Left lung (tissue), 14 donors: ENCODE measurements at places on chromosomes 4 and X. TPM values are rescaled to one million over a fixed set of nuclear protein-coding genes. Genes with fewer than 3 reads are reported as not detected.

DNA sequence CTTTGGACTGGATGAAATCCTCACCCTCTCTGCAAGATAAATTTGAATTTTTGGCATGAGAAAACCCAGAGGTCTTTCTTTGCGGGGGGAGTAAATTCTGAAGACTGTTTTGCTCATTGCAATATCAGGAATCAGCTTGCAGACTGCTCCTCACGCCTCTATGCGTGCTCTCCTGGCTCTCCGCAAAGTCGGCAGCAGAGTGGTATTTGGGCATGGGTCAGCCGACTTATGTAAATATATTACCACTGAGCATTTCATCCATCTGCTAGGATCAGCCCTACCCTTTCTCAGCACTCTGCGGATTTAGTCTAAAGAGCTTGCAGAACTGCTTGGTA, 288.0 kb downstream of the ASMT start:
- DNase-seq, result no peak

DNA sequence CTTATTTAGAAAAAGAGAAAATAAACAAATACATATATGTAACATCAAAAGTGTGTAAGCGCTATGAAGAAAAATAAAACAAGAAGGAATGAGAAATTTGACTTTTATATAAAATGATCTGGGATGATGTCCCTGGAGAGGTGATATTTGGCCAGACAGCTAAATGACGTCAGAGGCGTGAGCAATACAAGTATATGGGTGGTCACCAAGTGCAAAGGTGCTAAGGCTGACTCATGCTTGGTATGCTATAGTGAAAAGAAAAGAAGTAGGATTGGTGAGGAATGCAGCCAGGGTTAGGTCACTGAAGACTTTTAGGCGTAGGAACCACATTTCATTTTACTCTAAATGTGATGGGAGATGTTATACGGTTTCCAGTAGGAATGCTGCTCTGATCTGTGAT, 1049.1 kb upstream of the TENM3 start:
- no peak for DNase-seq

DNA sequence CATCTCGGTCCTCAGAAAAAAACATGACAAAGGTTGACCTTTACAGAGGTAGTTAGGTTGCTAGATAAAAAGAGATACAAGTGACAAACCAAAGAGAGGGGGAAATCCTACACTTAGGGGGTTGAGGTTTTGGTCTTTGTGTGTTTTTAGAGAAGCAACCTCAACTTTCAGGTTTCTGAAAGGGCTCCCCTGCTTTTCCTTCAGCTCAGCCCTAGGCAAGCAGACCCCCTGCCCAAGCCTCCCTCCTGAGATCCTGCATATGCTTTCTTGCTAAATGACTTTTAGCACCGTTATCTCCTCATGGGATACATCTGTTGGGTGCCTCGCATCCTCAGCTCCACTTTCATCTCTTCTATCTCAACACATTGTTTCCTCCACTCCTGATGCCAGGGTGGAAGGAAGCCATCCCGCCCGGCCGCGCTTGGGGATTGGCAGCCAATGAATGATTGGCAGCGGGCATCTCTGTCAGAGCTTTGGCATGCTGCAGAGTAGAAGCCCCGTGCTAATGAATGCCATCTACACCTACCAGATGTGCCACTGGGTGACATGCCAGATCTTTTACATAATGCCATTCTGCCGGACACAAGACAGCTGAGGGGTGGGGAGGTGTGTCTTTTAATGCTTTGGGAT, 15.0 kb upstream of the PRDM8 start:
- DNase-seq, result no peak

GRCh38 chr4:121199742-121200561, 35.8 kb upstream of the TNIP3 start:
- DNase-seq, result no peak

DNA sequence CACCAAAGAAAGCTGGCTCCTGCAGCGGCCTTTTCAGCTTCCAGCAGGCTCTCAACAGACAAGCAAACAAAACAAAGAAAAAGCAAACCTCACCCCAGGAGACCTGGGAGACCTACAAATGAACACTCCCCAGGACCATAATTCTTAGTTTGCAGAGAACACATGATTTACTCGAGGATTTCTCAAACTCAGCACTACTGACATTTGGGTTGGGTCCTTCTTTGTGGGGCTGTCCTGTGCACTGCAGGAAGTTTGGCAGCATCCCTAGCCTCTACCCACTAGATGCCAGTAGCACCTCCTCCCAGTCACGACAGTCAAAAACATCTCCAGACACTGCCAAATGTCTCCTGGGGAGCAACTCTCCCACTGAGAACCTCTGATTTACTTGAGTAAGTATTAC, 21.9 kb downstream of the APOO start:
- DNase-seq, result no peak

GRCh38 chr4:123409334-123409733, 12.7 kb downstream of the SPRY1 start:
- no peak for DNase-seq

DNA sequence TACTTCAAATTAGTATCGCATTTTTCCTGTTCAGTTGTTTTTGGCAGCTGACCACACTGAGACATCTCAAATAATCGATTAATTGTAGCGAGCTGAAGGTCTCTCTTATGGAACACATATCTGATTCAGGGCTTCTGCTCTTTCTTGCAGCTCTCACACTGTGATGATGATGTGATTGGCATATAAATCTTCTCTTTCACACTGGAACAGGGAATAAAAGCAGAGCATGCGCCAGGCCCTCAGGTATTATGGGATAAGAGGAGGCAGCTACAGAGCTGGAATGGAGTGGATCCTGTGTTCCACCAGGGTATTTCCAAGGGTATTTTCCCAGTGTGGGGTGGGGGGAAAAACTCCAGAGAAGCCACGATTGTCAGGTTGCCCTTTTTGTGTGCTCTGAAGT, 265.4 kb upstream of the CASK start:
- no peak for DNase-seq

DNA sequence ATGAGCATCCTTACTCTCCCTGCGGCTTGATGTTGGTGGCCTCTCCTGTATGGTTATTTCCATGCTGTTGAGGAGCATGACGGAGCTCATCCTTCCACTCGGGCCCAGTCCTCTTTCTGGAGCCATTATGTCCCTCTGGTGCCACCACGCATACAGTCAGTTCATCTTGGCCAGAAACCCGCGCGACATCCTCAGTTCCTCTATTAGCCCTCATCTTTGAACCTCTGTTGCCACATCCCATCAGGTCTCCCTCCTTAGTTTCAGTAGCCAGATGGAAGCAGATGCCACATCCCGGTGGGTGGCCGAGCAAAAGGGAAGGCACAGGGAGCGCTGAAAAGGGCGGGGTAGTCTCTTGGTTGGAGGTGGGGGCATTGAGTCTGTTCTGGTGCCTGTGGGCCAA, 4.6 kb downstream of the LOC101059915 start:
- peak; percentile 19 for DNase-seq

DNA sequence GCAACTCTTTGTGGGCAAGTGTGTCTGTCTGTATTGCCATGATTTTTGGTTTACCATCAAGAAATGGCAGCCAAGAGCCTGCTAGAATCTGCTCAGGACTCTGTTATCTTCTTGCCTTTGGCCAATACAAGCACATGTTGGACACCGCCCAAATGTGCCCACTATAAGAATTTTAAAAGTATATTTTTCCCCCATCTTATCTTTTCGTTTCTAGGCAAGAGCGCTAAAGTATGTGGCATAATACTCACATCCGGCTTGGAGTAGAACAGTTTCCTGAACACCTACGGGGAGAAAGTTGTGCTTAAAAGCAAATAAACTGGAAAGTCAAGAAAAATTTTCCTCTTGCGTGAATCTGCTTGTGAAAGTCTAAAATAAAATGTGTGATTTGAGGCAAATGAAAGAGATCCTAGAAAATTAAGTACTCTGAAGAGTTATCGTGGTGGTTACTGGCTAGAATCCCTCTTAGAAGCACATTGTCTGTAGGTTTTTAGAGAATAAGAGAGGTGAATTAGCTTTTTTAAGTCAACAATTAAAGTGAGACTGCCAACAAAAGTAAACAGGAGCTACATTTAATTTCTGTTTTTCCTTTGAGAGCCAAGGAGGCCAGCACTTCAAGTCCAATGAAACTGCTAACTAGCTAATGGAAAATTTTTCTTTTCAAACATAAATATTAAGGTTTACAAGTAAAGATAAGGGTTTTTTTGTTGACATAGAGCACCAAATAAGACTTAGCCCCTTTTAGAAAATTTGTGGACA, 220.2 kb downstream of the SOWAHB start:
- DNase-seq, result no peak

DNA sequence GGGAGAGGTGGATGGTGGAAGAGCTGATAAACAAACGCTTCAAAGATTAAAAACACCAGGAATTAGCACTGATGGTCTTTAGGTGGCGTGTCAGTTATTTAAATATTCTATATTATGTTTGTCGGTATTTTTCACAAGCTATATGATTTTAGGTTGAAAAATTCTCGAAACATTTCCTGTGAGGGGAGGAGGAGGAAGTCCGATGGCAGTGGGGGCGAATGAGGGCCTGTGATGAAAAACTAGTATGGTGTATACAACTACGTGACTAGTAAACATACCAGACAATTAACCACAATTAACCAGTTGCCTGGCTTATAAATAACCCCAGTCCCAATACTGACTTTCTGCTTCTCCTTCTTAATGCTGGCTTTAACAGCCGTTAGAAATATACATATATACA, 595 bp upstream of the NAP1L2 start:
- DNase-seq, result no peak

DNA sequence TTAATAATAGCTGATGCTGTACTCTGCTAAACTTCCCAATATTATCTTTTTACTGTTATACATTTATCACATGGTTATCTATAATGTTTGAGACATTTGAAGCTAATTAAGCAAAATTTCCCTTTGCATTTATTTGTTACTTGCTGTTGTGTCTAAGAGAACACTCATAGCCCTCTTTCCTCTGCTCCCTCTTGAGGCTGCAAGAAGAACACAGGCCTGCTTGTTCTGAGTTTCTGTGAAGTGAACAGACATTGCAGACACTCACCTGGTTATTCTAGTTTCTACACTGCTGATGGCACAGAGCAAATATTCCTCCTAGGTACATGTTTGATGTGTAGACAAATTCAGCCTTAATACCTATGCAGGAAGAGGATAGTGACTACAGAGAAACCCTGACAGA, 367.8 kb downstream of the GASK1B start:
- DNase-seq, result no peak

The PROM1 gene
- polyA plus RNA-seq, result 18.6 TPM

The PABPC5 gene
- polyA plus RNA-seq, result 6.5 TPM

The OTUD6A gene
- polyA plus RNA-seq, result 0.09 TPM

The SH3D19 gene
- 52.9 TPM for polyA plus RNA-seq

The FRAS1 gene
- 36.5 TPM for polyA plus RNA-seq
